CD14-positive monocyte (primary cell): ENCODE measurements at places on chromosomes 4 and X. TPM values are rescaled to one million over a fixed set of nuclear protein-coding genes. Genes with fewer than 3 reads are reported as not detected.

- peak within 1 kb of the TSS; percentile 65 for H3K27ac ChIP-seq
- H3K4me1 ChIP-seq: peaks cover 32% of the 10 kb centered on the region
- DNase-seq: peak; percentile 81
- peaks cover 5% of the 10 kb centered on the region for H3K27me3 ChIP-seq
Observed at GRCh38 chr4:141636082-141636770, at the start of gene IL15. Gene IL15, plus strand, starts transcription at chr4:141636583. Its CDS starts 82,882 bp downstream, at chr4:141719465.

DNA sequence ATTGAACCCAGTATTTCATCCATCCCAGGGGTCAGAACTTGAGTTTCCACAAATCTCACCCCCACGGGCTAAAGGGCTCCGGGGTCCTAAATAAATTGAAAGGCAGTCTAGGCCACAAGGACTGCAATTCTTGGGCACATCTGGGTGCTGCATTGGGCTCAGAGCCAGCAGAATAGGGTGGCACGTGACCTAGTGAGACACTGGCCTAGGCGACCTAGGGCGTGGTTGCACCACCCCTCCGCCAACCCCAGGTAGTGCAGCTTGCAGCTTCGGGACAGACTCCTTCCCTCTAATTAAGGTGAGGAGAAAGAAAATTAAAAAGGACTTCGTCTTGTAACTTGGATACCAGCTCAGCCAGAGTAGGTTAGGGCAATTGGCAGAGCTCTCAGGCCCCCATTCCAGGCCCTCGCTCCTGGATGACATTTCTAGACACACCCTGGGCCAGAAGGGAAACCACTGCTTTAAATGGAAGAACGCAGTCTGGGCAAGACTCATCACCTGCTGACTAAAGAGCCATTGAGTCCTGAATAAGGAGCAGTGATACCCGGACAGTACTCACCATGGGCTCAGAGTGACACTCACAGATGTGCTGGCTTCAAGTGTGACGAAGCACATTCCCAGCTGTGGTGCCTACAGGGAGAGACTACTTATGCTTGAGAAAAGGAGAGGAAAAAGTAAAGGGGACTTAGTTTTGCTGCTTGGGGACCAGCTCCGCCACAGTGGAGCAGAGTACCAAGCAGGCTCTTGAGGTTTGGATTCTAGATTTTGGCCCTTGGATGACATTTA lies 735.4 kb downstream of the FSTL5 start:
- no peak overlapping the region for H3K4me3 ChIP-seq
- no peak overlapping the region for H3K27ac ChIP-seq
- H3K36me3 ChIP-seq: no peaks in the 10 kb centered on the region
- H3K27me3 ChIP-seq: no peaks in the 10 kb centered on the region
- no peak for DNase-seq

PUDP gene
- 49.5 TPM for polyA plus RNA-seq

OR13H1 gene
- polyA plus RNA-seq: not detected in 2 replicates

DNA sequence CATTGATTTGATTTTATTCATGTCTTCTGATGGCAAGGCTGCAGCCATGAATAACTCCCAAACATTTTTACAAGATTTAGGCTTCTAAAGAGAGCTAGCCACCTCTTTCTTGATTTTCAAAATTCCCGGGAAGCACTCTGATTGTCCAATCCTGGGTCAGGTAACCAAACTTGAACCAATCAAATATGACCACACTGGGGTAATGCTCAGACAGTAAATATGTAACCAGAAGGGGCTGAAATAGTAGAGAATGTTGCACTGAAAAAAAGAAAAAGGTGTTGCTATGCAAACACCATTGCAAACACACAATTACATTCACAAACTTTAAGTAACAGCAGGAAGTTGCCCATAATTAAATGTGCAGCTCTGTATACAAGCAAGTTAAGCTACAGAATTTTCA lies 112.9 kb upstream of the IQCM start:
- H3K36me3 ChIP-seq: no peaks in the 10 kb centered on the region
- no peak overlapping the region for H3K4me3 ChIP-seq
- no peak for DNase-seq
- no peak overlapping the region for H3K27ac ChIP-seq
- no peaks in the 10 kb centered on the region for H3K4me1 ChIP-seq
- H3K27me3 ChIP-seq: no peaks in the 10 kb centered on the region

GRCh38 chrX:150200820-150201287 lies 162.3 kb upstream of the MAMLD1 start:
- H3K4me1 ChIP-seq: peaks cover 28% of the 10 kb centered on the region
- H3K4me3 ChIP-seq: no peak overlapping the region
- no peaks in the 10 kb centered on the region for H3K36me3 ChIP-seq

- no peaks in the 10 kb centered on the region for H3K36me3 ChIP-seq
- H3K27ac ChIP-seq: peak overlapping the region; percentile 99
- peaks cover 38% of the 10 kb centered on the region for H3K4me1 ChIP-seq
- no peak for DNase-seq
Observed at GRCh38 chr4:102501447-102501696, 213 bp downstream of the NFKB1 start.
